Sigmoid colon (tissue), 7 donors: ENCODE measurements at places on chromosomes 6 and 20. TPM values are rescaled to one million over a fixed set of nuclear protein-coding genes. Genes with fewer than 3 reads are reported as not detected.

DNA sequence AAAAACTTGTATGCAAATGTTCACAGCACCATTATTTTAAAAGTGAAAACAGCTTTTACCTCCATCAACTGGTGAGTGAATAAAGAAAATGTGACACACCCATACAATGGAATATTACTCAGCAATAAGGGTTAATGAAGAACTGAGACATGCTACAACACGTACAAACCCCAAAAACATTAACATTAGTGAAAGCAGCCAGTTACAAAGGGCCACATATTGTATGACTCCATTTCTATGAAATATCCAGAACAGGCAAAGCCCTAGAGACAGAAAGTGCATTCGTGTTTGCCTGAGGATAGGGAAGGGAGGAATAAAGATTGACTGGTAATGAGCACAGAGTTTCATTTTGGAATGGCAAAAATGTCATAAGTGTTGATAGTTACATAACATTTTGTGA is 21.5 kb downstream of the EPM2A start:
- DNase-seq, result no peak

Gene TPBG
- 1.8 TPM for polyA plus RNA-seq

Gene ZNF311
- polyA plus RNA-seq, result 0.73 TPM

DNA sequence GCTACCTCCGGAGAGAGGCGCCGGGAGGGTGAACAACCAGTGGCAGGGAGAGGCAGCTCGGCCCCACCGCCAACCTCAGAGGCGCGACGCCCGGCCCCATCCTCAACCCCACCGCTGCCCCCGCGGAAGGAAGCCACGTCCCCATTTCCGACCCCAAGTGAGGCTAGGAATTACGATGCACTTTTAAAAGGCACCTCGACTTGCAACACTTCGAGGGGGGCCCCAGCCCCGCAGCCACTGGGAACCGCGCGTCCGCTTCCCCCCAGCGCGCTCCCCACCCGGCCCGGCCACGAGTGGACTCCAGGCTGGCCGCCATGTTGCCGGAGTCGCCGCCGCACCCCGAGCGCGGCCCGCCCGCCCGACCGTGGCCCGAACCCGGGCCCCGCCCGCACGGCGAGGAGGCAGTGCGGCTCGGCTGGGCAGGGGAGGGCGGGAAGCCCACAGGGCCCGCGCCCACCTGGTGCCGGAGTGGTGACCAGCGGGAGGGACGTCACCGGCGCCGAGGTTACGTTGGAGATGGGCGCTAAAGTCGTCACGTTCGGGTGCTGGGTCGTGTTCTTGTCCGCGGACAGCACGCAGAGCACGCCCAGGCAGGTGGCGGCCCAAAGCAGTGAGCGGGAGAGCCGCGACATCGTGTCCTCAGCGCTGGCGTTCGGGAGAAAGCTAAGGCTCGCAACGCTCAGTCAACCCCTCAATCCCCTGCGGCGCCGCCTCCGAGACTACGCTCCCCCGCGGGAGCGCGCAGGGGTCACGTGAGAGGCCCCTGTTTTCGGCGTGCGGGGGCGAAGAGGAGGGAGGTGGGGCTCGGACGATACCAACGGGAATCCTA is at the start of gene CD164:
Gene CD164, minus strand, starts transcription at position 721 of the 829 bp plus-strand sequence. Its CDS starts 89 bp downstream, at position 632.
- peak; percentile 97 for DNase-seq

- no peak for DNase-seq
Measured at GRCh38 chr20:62347151-62347404, 20.0 kb downstream of the LAMA5 start.

- DNase-seq, result no peak
Measured at GRCh38 chr6:100088009-100088408, 94.0 kb upstream of the MCHR2 start.
